ENCODE measurements at places on chromosomes 6 and 20. TPM values are rescaled to one million over a fixed set of nuclear protein-coding genes. Genes with fewer than 3 reads are reported as not detected.

- DNase-seq = no peak
These were observed 493.8 kb downstream of the UTRN start for GRCh38 chr6:144778773-144779492.

GRCh38 chr6:135346747-135347146 is 150.8 kb downstream of the AHI1 start:
- DNase-seq = no peak

DNA sequence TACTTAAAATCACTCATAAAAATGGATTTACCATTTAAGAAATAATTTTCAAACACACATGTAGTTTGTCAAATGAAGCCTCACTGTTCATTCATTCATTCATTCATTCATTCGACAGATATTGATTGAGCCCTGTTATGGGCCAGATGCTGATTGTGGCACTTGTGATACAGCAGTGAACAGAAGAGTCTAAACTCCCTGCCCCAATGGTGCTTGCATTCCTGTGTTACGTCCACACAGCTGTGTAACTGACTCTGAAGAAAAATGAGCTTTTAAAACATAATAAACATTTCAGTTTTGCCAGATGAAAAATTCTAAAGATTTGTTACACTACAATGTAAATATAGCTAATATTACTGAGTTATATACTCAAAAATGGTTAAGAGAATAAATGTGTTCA is 46.2 kb downstream of the BACH2 start:
- DNase-seq = no peak

GRCh38 chr6:84546427-84546914 is 217.9 kb downstream of the TBX18 start:
- DNase-seq = no peak

- DNase-seq = peak; percentile 69
These were observed 2.6 kb downstream of the EPHA7 start for GRCh38 chr6:93416571-93417420.

GRCh38 chr6:90139272-90139817 is 157.3 kb downstream of the BACH2 start:
- DNase-seq = no peak

- DNase-seq = no peak
These were observed 789.7 kb downstream of the FRK start for GRCh38 chr6:115270953-115271352.

GRCh38 chr6:148398244-148398643 is 55.6 kb downstream of the SASH1 start:
- DNase-seq = no peak

GRCh38 chr6:5626727-5627426 is 365.6 kb downstream of the FARS2 start:
- no peak for DNase-seq

DNA sequence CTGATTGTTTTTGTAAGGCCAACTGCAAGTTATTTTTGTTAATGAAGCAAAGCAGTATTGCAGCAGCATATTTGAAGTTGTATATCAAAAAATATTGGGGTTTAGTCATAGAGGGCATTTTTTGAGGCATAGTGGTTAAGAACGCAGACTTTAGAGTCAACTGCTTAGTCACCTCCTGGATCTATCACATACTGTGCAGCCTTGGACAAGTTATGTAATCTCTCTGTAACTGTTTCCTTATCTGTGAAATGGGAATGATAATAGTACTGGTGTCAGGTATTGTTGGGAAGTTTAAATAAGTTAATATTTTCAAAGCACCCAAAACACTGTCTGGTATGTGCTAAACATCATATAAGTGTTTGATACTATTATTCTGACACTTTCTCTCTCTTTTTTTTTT is 27.2 kb upstream of the EFHC1 start:
- no peak for DNase-seq

- peak; percentile 98 for DNase-seq
These were observed 2.8 kb upstream of the UBE2V1 start for GRCh38 chr20:50115591-50116367.

- DNase-seq = peak; percentile 15
These were observed 6.9 kb upstream of the KIF16B start for GRCh38 chr20:16580147-16580546.

DNA sequence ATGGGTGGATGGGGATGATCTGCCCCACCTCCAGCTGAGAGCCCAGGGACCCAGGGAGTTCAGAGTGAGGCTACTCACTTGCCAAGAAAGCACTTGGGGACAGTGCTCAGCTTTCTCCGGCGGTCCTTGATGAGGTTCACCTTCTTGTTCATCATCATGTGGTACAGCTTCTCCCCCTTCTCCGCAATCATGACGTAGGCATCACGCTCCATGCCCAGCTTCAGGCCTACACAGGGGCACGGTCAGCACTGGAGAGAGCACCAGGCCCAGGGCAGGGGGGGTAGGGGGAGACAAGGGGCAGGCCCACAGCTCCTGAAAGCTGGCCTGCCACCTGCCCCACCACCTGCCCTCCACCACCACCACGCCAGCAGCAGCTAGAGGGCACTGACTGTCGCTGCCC is 139.2 kb downstream of the PREX1 start:
- no peak for DNase-seq

- DNase-seq = no peak
These were observed 357.9 kb downstream of the FARS2 start for GRCh38 chr6:5619249-5619648.

DNA sequence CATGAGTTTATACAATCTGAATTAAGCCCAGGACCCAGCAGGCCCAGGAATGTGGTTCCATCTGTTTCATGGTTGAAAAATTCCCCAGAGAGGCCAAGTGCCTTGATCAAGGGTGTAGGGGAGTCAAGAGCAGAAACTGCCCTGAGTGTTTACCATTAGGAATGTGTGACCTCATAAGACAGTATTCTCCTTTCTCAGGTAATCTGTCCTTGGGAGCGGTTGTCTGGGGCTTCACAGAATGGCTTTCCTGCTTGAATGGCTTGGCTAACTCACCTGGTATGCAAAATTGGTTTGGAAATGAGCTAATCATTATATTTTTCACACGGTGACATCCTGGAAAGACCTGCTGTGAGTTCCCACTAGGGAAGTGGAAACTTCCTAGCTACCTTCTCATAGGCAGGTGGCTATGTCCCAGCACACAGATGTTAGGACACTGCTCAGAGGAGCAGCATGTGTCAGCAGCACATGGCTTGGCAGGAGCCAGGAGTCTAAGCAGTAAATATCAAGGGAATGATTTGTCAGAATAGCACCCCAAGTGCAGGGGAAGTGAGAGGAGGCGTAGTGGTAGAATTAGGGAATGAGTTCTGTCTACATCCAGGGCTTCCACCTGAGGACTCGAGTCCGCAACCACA is 17.7 kb downstream of the CLIC5 start:
- no peak for DNase-seq

GRCh38 chr6:37095997-37096396 is 74.0 kb upstream of the PIM1 start:
- DNase-seq = no peak

The LZTS3 gene
- 15.2 TPM for total RNA-seq

The MPC1 gene
- total RNA-seq = 28.7 TPM

The PROKR2 gene
- not detected for total RNA-seq

The CLPSL1 gene
- total RNA-seq = not detected

The GPR63 gene
- not detected for total RNA-seq

The LIN28B gene
- total RNA-seq = 62.0 TPM

The VIP gene
- total RNA-seq = not detected
